ENCODE measurements at places on chromosomes 1 and 21. TPM values are rescaled to one million over a fixed set of nuclear protein-coding genes. Genes with fewer than 3 reads are reported as not detected.

The A3GALT2 gene
- not detected for total RNA-seq

The TTC39A gene
- total RNA-seq: 34.9 TPM

The VPS26C gene
- total RNA-seq: 62.2 TPM

DNA sequence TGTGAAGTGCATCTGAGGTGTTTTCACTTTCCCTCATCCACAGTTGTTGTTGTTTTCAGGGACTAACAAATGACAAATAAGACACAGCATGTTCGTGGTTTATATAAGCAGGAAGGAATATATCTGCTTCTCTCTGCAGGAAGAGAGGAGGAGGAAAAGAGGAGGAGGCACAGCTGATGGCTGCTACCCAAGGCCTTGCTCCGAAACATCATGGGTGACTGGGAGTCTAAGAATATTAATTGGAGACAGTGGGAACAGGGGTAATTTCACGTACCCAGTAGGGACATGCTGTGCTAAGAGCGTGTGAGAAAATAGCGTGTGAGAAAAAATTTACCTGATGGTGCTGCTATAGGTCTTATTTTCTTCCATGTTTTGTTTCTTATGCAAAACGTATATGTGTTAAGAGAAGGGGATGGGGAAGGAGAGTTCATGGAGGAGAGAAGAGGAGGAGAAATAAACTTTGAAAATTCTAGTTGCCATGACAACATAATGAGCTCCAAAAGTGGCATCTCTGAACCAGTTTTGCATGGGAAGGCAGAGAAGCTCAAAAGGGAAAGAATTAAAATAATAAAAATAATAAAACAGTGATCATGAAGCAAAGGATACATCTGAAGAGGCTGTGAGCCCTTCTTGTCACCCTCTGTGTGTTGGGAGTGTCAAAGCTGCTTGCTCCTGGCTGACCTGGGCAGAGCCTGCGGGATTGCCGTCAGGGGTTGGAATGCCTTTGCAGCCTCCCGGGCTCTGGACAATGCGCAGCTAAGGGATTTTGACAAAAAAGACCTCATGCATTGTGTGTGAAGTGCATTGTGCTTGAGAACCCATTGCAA lies 192.0 kb downstream of the CACNA1E start:
- no peak overlapping the region for H3K4me3 ChIP-seq
- no peaks in the 10 kb centered on the region for H3K36me3 ChIP-seq
- no peaks in the 10 kb centered on the region for H3K4me1 ChIP-seq
- no peak for DNase-seq
- H3K27me3 ChIP-seq: peaks cover 3% of the 10 kb centered on the region

The NR1I3 gene
- total RNA-seq: not detected

GRCh38 chr1:98661544-98662355 lies at the start of gene SNX7:
Gene SNX7 (plus strand): TSS chr1:98661721. CDS start chr1:98661732, 11 bp downstream.
- peak; percentile 85 for DNase-seq
- H3K4me1 ChIP-seq: peaks cover 11% of the 10 kb centered on the region
- peak within 1 kb of the TSS; percentile 88 for H3K4me3 ChIP-seq
- no peaks in the 10 kb centered on the region for H3K36me3 ChIP-seq
- peak within 1 kb of the TSS; percentile 84 for H3K27ac ChIP-seq

The LAMC1 gene
- total RNA-seq: 96.9 TPM

- H3K36me3 ChIP-seq: no peaks in the 10 kb centered on the region
- H3K27ac ChIP-seq: peak overlapping the region; percentile 49
- no peak overlapping the region for H3K4me3 ChIP-seq
- no peaks in the 10 kb centered on the region for H3K27me3 ChIP-seq
Measured at GRCh38 chr1:15345705-15346345, 63.9 kb upstream of the EFHD2 start.

GRCh38 chr1:184476187-184476586 lies 89.4 kb downstream of the C1orf21 start:
- H3K4me3 ChIP-seq: no peak overlapping the region
- no peaks in the 10 kb centered on the region for H3K27me3 ChIP-seq
- DNase-seq: no peak
- no peaks in the 10 kb centered on the region for H3K36me3 ChIP-seq
- H3K4me1 ChIP-seq: peaks cover 5% of the 10 kb centered on the region
- no peak overlapping the region for H3K27ac ChIP-seq

DNA sequence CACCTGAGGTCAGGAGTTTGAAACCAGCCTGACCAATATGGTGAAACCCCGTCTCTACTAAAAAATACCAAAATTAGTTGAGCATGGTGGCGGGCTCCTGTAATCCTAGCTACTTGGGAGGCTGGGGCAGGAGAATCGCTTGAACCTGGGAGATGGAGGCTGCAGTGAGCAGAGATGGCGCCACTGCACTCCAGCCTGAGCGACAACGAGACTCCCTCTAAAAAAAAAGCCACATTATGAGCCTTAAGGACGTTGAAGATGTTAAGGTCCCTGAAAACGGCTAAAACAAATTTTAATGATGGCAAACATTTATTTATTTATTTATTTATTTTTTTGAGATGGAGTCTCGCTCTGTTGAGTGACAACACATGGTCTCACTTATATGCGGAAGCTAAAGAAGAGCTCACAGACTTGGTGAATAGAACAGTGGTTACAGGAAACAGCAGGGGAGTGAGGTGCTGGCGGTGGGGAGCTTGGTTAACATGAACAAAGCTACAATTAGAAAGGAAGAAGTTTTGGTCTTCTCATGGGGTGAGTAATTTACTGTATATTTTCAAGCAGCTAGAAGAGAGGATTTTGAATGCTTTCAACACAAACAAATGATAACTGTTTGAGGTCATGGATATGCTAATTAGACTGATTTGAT lies 47.1 kb downstream of the TCP10L start:
- no peaks in the 10 kb centered on the region for H3K27me3 ChIP-seq
- H3K4me1 ChIP-seq: no peaks in the 10 kb centered on the region
- no peak overlapping the region for H3K27ac ChIP-seq
- no peak overlapping the region for H3K4me3 ChIP-seq
- no peaks in the 10 kb centered on the region for H3K36me3 ChIP-seq
- DNase-seq: no peak

GRCh38 chr21:45525910-45526306 lies 16.3 kb downstream of the SLC19A1 start:
- H3K27ac ChIP-seq: no peak overlapping the region
- H3K4me1 ChIP-seq: peaks cover 9% of the 10 kb centered on the region
- H3K27me3 ChIP-seq: no peaks in the 10 kb centered on the region

The LDLRAD1 gene
- 13.7 TPM for total RNA-seq

DNA sequence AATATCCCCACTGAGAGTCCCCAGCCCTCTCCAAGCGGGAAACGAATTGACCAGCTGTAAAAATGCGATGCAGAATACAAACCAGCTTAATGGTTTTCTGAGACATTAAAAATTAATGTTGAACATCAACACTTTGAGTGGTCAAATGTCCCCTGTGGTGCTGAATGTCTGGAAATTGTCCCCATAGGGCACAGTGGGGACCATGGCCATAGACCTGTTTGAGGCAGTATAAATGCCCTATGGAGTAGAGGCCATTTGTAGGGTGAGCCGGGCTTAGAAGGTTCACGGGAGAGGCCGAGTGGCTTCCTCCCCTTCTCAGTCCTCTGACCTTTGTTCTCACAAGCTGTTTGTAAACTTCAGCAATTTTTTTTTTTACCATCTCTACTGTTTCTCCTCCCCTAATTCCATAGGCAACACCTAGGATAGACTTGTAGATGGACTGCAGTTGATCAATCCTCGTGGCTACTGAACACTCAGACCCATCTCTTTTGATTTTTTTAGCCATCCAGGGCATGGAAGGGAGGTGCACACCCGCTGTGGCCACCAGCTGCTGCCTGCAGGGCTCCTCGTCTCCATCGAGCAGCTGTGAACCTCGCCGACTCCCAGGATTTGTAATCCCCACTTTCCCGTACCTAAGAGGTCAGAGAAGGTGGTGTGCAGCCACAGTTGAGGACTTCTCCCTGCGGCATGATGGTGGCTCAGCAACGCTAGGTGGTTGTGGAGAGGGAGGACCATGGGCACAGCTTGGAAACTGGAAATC lies 41.0 kb downstream of the KAZN start:
- DNase-seq: no peak
- no peaks in the 10 kb centered on the region for H3K27me3 ChIP-seq
- H3K4me3 ChIP-seq: no peak overlapping the region

DNA sequence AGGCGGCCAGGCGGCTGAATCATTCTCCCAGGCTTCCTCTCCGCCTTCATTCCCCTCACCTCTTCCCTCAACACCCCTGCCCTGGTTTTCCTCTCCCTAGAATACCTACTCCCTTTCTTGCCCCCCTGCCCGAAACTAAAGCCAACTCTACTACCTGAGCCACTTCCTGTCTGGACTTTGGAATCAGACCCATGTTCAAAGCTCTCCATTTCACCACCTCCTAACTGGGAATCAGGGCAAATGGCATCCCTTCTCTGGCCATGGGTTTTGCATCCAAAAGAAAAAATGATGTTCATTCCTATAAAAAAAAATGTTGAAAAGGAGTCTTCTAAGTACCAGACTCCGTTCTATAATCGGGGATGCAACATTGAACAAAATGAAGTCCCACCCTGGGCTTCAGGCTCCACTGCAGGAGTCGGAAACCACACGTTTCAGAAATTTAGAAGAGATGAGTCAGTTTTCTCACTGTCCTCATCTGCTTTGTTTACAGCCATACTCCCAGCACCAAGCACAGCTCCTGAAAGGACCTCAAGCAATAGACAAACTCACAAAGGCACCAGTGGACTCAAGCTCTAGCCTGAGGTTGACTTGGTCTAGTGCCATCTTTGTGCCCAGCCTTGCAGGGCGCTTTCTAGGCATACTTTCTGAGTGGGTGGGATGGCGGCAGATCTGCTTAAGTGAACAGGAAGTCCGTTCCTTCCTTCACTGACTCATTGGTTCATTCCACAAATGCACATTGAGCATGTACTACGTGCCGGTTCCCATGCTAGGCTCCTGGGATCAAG lies 176.2 kb downstream of the IGSF21 start:
- no peak for DNase-seq
- H3K27ac ChIP-seq: no peak overlapping the region
- H3K4me1 ChIP-seq: no peaks in the 10 kb centered on the region
- peaks cover 15% of the 10 kb centered on the region for H3K27me3 ChIP-seq
- no peaks in the 10 kb centered on the region for H3K36me3 ChIP-seq

DNA sequence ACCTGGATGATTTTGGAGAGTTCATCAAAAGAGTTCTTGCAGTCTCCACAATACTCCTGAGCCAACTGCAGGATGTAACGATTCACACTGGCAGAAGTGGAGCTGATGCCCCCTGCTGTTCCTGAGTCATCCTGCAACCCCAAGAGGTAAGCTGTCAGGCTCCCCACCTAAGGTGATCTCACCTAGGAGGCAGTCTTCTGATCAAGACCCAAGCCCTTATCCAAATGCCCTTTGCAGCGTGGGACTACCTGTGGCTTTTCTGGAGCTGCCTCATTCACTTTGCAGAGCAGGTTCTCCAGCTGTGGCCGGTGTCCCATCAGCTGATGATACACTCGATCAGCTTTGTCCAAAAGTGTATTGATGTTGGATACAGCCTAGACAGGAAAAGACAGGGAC lies 96.4 kb downstream of the UBR4 start:
- no peaks in the 10 kb centered on the region for H3K4me1 ChIP-seq
- H3K36me3 ChIP-seq: peaks cover 100% of the 10 kb centered on the region
- DNase-seq: no peak
- H3K4me3 ChIP-seq: no peak overlapping the region
- H3K27ac ChIP-seq: no peak overlapping the region

GRCh38 chr1:241682921-241683320 lies 30.8 kb downstream of the WDR64 start:
- no peak for DNase-seq
- H3K4me3 ChIP-seq: no peak overlapping the region
- H3K4me1 ChIP-seq: no peaks in the 10 kb centered on the region
- no peak overlapping the region for H3K27ac ChIP-seq
- no peaks in the 10 kb centered on the region for H3K36me3 ChIP-seq

GRCh38 chr21:42113926-42114409 lies 42.9 kb downstream of the UMODL1 start:
- H3K4me1 ChIP-seq: peaks cover 39% of the 10 kb centered on the region
- no peak overlapping the region for H3K27ac ChIP-seq
- peaks cover 9% of the 10 kb centered on the region for H3K27me3 ChIP-seq
- no peak overlapping the region for H3K4me3 ChIP-seq

The PCAT6 gene
- 0.71 TPM for total RNA-seq

- H3K27me3 ChIP-seq: no peaks in the 10 kb centered on the region
- no peak overlapping the region for H3K4me3 ChIP-seq
- H3K27ac ChIP-seq: no peak overlapping the region
- H3K36me3 ChIP-seq: no peaks in the 10 kb centered on the region
- no peak for DNase-seq
Measured at GRCh38 chr1:211237579-211237978, 21.6 kb upstream of the RCOR3 start.

- no peaks in the 10 kb centered on the region for H3K27me3 ChIP-seq
- no peak for DNase-seq
- no peak overlapping the region for H3K4me3 ChIP-seq
- peaks cover 71% of the 10 kb centered on the region for H3K36me3 ChIP-seq
- H3K4me1 ChIP-seq: no peaks in the 10 kb centered on the region
Measured at GRCh38 chr21:44325386-44326271, 13.6 kb downstream of the CFAP410 start.

GRCh38 chr1:178121883-178122282 lies 28.0 kb downstream of the RASAL2 start:
- no peak overlapping the region for H3K27ac ChIP-seq
- no peak overlapping the region for H3K4me3 ChIP-seq
- no peaks in the 10 kb centered on the region for H3K27me3 ChIP-seq
- no peak for DNase-seq
- peaks cover 34% of the 10 kb centered on the region for H3K4me1 ChIP-seq

The ANKRD34A gene
- 0.41 TPM for total RNA-seq

GRCh38 chr1:232925421-232926220 lies 24.8 kb upstream of the NTPCR start:
- no peaks in the 10 kb centered on the region for H3K27me3 ChIP-seq
- no peak overlapping the region for H3K4me3 ChIP-seq
- H3K36me3 ChIP-seq: no peaks in the 10 kb centered on the region
- no peaks in the 10 kb centered on the region for H3K4me1 ChIP-seq
- no peak overlapping the region for H3K27ac ChIP-seq

The CLCA4 gene
- not detected for total RNA-seq

The DNAJB4 gene
- 29.0 TPM for total RNA-seq

The GBP7 gene
- total RNA-seq: not detected

The OR14K1 gene
- not detected for total RNA-seq

DNA sequence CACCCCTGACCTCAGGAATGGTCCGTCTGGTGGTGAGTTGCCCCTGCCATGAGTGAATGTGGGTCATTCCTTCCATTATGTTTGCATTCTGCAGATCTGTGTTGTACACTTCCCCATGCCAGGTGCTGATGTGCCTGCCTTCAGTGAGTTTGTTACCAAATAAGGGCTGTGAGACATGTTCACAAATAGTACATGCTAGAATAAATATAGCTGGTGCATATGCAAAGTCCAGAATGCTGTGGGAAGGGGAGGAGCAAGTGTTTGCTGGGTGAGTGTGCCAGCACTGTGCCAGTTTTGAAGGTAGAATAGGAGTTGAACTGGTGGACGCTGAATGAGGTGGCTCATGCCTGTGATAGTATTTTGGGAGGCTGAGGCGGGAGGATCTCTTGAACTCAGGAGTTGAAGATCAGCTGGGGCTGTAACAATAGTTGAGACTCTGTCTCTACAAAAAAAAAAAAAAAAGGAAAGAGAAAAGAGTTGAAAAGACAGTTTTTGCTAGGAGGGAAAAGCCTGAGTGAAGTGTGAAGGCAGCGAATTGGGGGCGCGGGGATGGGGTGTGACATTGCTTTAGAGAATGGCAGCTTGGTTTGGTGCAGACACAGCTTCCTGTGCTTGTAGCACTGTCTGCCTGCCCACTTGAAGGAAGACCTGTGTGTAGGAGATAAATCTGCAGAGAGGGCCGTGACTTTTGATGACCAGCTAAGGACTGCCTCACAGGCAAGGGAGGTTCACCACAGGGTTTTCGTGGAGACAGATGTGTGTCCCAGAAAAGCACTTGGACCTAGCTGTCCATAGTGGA lies 61.1 kb downstream of the LGR6 start:
- H3K4me3 ChIP-seq: no peak overlapping the region
- H3K27ac ChIP-seq: no peak overlapping the region
- DNase-seq: no peak
- H3K4me1 ChIP-seq: no peaks in the 10 kb centered on the region
- peaks cover 3% of the 10 kb centered on the region for H3K27me3 ChIP-seq

The LCE1A gene
- total RNA-seq: not detected
